ENCODE measurements at places on chromosomes 11 and 22.
A peak's percentile ranks its signal among the peaks of the same experiment; 100 is the strongest.

DNA sequence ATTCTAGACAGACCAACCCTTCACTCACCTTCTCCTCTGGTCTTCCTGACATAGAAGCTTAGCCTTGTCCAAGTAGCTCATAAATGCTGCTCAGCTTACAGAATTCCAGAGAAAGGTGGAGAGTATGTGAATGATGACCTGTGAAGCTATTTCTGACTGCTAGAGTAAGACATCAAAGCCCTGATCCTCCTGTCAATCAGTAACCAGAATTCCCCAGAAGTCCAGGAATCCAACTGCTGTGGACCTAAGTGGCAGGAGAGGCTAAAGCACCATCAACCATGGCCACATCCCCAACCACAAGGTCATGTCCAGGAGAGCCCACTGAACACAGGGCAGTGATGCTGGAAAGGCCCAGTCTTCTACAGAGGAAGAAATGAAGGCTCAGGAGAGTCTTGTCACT, 2.6 kb downstream of the OR51G2 start:
- no peak for DNase-seq

DNA sequence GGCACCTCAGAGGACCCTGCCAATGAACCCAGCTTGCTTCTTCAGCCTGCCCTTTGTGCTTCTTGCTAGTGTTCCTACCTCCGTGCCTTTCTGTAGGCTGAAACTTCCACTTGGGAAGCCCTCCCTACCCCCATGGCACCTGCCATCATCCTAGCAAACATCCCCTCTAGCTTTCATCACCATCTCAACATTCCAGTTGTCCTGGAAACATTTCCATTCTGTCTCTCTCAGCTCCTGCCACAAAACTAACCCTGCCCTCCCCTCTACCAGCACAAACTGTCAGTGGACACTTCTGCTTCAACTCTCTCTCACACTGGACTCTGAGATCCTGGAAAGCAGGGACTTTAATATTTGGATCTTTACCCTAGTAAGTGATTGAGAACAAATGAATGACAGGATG, 525.8 kb upstream of the TENM4 start:
- DNase-seq, result no peak

- peak; percentile 53 for DNase-seq
These were observed 28.5 kb downstream of the LRRC74B start for GRCh38 chr22:21074102-21074715.

DNA sequence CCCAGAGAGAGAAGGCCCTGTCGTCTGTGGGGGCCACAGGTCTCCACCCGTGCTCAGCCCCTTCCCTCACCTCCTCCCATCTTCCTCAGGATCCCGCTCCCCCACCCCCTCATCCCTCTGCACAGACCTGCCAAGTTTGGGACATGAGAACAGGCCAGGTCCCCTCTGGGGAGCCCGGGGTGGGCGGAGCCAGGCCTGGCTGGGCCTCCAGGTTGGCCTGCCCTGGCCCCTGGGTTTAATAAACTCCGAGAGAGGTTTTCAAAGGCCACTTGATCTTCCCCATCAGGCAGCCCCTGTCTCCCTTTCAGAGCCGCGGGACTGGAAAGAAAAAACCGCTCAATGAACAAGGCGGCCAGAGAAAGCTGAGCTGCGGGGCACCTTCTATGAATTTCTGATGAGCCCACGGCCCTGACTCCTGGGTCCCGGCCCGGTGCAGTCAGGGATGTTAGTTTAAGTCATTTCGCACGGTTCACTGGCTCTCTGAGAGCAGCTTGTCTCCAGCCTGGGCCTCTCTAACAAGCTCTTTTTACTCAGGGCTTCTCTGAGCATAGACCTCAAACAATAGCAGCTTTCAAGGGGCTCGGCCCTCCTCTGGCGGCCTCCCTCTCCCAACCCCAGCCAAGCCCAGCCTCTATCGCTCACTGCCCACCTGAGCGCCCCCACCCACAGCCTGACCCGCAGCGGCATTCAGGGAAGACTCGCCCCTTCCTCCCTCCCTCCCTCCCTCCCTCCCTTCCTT, 64.8 kb downstream of the RPUSD4 start:
- no peak for DNase-seq

DNA sequence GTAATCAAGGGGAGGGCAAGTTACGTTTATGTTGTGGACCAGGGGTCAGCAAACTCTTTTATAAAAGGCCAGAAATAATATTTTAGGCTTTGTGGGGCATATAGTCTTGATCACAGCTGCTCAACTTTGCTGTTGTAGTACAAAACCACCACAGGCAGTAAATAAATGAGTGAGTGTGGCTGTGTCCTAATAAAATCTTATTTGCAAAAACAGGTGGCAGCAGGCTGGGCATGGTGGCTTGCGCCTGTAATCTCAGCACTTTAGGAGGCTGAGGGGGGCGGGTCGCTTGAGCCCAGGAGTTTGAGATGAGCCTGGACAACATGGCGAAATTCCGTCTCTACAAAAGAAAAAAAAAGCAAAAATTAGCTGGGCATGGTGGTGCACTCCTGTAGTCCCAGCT, 57.9 kb upstream of the NUP160 start:
- no peak for DNase-seq

DNA sequence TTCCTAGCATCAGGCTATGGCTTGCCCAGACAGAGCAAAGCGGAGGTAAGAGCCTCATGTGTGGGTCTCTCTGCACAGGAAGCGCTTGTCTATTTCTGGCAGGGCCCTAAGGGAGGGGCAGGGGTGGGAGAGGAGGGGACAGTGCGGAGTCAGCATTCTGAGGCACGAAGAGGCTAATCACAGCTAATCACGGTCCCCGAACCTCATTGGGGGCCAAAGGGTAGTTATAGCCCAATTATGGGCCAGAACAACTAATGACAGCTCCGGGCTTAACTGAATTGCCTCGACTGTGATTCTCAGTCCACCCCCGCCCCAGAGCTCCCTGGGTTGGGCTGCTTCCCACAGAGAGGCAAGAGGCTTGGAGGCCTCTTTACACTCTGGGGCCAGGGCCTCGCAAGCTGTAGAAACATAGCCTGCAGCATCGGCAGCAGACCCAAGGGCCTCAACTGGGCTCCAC, 72.7 kb upstream of the PRDM11 start:
- no peak for DNase-seq

- DNase-seq, result no peak
These were observed 192.6 kb upstream of the E2F8 start for GRCh38 chr11:19433367-19433766.

DNA sequence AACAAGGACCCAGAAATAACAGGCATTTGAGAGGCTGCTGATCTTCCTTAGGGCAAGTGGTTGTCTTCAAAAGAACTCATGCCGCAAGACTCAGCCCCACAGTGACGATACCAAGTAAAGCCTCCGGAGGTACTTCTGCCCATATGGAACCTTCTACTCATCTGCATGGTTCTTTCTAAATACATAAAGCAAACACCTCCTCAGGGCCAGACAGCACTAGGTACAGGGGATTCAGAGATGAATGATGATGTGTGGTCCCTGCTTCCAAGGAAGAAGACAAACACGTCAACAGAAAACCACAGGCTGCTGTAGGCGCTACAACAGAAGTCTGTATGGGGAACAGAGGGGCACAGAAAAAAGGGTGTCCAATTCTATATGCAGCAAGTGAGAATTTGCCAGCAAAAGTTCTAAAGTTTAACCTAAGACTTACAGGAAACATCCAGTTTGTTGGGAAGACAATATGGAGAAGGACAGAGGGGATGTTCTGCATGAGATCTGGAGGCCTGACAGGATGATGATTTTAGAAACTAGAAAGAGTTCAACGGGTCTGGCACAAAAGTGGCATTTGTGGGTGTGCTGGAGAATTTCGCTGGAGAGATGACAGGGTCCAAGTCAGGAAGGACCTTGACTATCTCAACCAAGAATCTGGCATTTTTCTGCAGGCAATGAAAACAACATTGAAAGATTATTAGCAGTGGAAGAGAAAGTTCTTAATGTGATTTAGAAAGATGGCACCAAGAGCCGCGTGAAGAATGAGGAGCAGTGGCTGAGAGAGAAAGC, 23.7 kb downstream of the JAML start:
- no peak for DNase-seq

DNA sequence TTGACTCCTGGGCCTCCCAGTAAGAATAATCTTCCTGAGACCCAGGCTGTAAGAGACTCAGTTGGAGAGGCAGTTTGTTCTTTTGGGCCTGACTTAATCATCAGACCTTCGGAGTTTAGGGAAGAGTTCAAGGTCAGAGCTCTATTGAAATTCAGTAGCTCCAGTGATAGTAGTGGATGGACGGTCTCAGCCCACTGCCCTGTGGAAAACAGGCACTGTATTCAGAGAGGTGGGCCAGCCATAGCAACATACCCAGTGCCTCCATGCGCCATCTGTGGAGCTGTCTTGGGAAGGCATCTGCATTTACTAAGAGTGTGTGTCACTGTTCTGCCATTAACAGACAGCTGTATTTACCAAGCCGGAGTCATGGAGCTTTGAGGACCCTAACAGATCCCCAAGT, 2.9 kb downstream of the SMARCB1 start:
- no peak for DNase-seq

DNA sequence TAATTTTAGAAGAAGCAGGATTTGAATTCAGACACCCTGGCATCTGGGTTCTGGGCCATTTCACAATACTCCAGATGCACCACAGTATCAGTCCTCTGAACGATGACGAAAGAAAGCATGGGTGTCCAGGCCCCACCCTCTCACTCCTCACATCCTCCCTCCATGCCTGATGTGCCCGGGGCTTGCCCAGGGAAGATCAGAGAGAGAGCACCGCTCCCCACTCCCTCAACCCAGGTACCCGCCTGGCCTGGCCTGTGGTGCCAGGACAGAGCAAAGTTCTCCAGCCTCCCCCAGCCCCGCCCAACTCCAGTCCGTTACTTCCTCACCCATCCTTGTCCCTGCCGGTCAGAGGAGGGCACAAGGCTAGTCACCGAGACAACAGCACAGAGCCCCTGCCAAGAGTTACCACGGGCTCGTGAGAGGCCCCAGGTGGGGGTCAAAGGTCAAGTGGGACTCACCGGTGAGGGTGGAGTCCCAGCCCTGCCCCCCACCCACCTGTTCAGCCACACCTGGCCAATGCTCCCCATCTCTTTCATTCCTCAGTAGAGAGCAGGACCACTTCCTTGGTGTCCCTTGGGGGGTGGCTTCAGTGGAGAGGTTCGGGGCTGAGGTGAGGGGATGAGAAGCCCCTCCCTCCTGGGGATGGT, 8.1 kb downstream of the BCL9L start:
- peak; percentile 65 for DNase-seq

DNA sequence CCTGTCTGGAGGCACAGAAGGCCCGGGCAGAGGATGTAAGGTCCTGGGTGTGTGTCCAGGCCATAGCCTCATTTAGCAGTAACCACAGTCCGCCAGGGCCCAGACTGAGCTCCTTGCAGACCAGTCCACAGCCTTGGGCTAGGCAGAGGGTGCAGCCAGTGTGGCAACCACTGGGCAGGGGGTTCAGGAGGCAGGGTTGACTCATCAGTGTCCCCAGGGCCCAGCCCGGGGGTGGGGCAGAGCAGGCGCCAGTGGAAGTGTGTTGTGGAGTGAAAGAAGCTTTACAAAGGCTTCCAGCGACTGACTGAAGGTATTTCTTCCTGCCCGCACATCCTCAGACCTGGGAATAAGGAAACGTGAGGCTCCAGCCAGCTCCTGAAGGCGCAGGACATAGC, 27.7 kb upstream of the WNT11 start:
- DNase-seq, result peak; percentile 37

DNA sequence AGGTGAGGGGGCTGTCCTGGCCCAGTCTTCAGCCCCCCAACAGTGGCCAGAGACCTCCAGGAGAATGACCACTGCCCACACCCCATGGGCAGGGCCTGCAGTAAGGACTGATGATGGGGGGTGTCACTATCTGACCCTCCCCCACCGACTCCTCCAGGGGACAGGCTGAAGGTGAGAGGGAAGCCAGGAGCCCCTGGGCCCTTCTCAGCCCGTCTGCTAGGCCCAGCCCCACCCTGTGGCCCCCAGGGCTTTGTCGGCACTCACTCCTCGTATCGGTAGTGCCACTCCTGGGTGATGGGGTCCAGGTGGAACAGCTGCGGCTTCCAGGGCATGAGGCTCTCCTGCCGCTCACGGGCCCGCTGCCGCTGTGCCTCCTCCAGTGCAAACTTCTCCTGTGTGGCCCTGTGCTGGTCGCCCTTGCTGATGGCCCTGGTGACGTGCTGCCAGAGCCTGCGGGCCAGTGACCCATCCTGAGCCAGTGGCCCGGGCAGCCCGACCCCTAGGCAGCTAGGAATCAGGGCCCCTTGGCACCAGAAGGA, 35.4 kb upstream of the CARS1 start:
- no peak for DNase-seq

DNA sequence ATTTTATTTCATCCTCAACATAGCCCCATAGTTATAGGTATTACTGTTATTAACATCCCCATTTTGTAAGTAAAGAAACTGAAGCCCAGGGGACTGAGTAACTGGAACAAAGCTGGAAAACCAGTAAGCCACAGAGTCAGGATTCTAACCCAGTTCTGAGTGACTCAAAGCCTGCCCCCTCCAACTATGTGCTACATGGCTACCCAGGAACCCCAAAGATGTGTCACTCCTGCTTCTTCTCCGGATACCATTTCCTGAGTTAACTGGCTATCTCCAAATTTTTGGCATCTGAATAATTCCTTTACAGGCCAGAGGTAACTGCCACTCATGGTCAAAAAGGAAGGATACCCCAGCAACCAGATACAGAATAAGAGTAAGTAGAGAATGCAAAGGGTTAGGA, 43.6 kb downstream of the TENM4 start:
- DNase-seq, result no peak

DNA sequence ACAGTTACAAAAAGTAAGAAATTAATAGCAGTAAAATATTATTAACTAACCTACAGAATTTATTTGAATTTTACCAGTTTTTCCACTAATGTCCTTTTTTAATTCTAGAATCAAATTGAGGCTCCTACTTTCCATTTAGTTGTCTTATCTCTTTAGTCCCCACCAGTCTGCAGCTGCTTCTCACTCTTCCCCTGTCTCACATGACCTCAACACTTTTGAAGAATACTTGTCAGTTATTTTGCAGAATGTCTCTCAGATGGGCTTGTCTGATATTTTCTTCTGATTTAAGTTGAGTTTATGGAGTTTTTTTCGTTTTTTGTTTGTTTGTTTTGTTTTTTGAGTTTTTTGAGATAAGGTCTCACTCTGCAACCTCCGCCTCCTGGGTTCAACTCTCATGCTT, 74.3 kb upstream of the ADORA2A start:
- DNase-seq, result no peak

DNA sequence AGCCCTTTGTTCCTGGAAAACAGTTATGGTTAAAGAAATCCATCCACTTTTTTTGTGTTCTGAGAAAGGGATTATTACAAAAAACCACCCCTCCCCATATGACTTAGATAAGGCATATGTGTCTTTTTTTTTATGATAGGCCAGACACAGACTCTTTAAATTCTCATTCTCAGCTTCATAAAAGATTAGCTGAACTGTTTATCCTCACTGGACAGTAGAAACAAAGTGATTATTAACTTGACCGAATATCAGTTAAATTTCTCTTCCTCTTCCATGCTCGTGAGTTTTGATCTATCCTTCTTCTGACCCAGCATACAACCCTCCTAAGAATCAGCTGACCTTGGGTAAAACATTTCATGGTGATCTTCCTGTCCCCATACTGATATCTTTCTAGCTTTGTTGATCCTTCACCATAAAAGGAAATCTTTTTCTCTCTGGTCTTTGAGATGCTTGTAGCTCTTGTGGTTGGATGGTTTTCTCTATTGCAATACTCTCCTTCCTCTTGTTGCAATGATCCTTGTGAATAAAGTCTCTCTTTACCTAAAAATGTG, 26.2 kb downstream of the OR2AG2 start:
- no peak for DNase-seq
